NCI-H1694 (cell line): ENCODE measurements at places on chromosomes 3 and 15.

DNA sequence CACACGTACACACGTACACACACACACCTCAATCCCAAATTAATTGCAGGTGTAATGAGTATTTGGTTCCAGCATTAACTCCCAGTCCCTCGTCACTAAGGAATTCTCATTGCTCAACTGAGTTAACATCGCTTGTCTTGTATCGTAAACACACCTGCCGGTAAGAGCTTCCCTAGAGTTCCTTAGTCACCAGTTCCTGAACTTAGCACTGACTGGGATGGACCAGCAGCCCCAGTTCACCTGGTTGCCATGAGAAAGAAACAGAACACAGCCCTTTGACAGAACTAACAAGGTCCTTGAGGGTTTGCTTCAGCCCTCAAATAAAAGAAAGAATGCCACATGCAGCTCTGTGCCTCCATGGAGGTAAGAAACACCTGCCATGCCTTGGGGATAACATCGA lies 66.3 kb upstream of the SLCO3A1 start:
- no peak for DNase-seq

GRCh38 chr3:71168880-71169411 lies 414.6 kb downstream of the FOXP1 start:
- DNase-seq: no peak

GRCh38 chr3:32681811-32682210 lies 3.2 kb upstream of the CNOT10 start:
- no peak for DNase-seq

- DNase-seq: no peak
Observed at GRCh38 chr3:20066850-20067617, 26.8 kb downstream of the KAT2B start.

GRCh38 chr3:135268941-135269532 lies 474.0 kb downstream of the EPHB1 start:
- DNase-seq: peak; percentile 87
